Hepatocyte (in vitro differentiated cells): ENCODE measurements at places on chromosomes 6 and 20. TPM values are rescaled to one million over a fixed set of nuclear protein-coding genes. Genes with fewer than 3 reads are reported as not detected.

DNA sequence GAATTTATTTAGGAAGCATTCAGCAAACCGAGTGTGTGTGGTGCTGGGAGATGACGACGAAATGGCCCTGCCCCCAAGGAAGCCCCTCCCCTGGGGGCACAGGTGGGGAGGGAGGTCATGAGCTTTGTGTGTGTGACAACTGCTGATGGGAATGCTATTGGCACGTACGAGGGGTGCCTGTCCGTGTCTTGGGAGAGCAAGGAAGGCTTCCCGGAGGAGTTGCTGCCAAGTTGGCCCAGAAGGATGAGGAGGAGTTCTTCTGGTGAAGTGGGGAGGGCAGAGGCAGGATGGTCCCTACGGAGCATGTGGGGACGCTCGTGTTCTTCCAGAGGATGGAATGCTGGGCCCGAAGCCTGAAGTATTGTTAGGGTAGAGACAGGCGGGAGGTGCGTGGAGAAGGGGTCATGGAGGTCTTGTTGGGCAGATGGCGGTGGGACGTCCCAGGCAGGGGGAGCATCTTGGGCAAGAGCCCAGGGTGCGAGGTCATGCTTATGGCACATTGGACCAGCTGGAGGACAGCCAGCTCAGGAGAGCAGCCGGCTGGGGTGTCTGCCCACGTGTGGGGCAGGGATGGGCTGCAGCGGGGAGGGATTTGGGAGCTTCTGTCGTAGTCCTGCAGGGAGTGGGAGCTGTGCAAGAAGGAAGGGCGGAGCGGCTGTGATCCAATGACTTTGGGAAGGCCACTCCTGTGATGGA lies 46.1 kb downstream of the SYNJ2 start:
- DNase-seq: peak; percentile 3

EYA4 gene
- 1.8 and 1.9 TPM in 2 replicates for total RNA-seq

- DNase-seq: no peak
Measured at GRCh38 chr6:157690441-157691210, 132.4 kb upstream of the SNX9 start.

DNA sequence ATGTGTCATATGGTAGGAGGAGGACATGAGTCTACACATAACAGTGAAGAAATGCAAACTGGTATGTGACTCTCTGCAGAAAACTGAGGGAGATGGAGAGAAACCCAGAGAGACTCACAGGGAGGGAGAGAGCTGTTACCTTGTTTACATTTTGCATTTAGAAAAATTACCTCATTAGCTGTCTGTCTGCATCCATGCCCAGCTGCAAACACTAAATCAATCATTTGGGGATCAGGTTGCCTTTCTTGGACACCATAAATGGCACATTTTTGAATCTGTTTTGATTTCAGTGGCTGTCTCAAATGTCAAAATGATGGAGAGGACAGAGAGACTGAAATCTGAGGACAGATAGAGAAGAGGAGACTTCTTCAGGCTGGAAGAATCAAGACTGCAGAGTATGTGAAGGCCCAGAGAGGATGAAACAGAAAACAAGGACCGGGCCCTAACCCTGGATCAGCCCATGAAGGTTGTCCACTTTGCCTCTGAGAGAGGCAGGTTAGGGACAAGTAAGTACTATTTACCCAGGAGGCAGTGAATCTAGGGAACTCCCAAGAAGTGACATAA lies 92.2 kb downstream of the UNC5CL start:
- no peak for DNase-seq

DNA sequence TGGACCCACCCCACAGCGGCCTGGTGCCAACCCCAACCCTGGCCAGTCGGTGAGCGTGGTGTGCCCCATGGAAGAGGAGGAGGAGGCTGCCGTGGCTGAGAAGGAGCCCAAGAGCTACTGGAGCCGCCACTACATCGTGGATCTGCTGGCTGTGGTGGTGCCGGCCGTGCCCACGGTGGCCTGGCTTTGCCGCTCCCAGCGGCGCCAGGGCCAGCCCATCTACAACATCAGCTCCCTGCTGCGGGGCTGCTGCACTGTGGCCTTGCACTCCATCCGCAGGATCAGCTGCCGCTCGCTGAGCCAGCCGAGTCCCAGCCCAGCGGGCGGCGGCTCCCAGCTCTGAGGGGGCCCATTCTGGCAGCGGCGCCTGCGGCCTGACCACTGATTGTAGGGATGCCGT lies 23.2 kb downstream of the SDCBP2 start:
- no peak for DNase-seq
